ENCODE measurements at places on chromosomes 13 and 19.

DNA sequence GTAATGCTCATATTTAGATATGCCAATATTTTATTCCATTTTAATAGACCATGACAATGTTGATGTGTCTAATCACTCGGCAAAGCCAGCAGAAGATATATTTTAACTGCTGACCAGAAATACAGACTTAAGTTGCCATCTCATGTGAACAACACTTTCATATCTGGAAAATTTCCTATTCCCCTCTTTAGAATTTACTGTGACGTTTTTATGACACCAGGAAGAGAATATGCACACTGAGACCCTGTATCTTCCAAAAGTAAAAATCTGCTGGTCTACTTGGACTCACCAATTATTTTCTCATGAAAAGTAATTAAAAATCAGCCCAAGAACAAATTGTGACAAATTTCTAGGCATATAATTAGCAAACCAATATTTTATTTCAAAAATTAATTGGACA, 2.1 kb downstream of the PROSER1 start:
- DNase-seq = no peak

DNA sequence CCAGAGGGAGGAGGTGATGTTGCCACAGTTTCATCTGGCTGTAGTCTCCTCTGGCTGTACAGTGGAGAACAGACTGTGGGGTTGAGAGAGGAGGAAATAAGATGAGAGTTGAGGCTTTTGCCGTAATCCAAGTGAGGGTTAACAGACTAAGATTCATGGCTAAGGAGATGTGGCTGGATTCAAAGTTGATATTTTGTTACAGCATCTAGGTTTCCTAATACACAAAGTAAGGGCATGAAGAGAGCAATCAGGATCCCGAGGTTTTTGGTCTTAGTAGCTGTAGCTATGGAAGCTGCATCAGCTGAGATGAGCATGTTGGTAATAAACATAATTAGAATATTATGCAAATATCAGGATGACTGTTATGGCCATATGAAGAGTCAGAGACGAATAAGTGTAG, 1.4 kb downstream of the ZNF776 start:
- DNase-seq = no peak

DNA sequence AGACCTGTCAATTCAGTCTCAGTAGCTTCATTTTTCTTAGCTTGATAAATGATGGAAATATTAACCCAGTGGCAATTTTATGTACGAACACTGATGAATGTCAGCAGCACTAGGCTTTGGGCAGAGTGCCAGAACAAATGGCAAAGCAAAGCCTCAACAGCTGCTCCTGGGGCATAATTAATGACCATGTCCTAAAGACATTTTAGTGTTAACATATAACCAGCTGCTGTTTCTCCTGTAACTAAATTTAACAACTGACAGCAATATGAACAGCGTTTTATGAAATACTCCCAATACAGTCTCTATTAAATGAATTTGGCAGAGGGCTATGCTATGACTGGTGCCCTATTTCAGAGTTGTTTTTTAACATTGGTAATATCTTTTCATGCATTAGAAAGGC, 47.1 kb downstream of the ZNF568 start:
- no peak for DNase-seq

GRCh38 chr13:41941174-41941573, 19.7 kb downstream of the VWA8 start:
- no peak for DNase-seq

- no peak for DNase-seq
Measured at GRCh38 chr13:99665711-99666110, 164.4 kb downstream of the TM9SF2 start.

DNA sequence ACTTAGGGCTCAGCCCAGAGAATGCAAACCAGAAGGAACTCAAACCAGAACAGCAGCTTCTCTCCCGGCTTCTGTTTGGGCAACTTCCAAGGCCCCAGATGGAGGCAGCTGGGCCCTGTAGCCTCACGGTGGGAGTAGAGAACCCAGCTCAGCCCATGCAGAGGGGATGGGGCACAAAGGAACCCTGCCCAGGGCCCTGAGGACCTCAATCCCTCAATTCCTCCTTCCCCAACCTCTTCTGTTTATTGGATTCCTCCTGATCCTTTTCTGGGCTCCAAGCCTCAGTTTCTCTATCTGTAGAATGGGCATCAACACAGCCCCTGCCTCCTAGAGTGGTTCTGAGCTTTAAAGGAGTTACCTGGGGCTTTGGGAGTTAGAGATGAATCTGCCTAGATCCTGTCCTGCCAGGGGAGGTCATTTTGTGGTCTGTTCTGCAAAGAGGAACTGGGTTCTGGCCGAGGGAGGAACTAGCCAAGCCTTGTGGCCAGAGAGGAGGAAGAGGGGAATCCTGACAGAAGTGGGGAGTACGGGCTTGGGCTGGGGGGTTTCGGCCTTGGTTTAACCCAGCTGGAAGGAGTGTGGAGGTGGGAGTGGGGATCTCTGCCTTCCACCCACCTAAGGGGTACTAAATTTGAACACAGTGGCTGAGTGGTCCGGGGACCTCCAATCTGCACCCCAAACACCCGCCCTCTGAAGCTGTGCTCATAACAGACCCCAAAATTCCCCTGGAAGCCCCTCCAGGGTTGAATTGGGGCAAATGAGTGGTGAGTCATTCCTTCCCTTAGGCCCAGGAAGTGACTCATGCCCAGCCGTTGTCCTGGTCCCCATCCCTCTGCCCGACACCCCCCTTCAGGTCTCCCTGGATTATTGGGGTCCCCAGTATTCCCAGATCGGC, 2.7 kb downstream of the ADGRE5 start:
- no peak for DNase-seq

GRCh38 chr13:50222569-50223332, 207.5 kb downstream of the KCNRG start:
- DNase-seq = no peak

DNA sequence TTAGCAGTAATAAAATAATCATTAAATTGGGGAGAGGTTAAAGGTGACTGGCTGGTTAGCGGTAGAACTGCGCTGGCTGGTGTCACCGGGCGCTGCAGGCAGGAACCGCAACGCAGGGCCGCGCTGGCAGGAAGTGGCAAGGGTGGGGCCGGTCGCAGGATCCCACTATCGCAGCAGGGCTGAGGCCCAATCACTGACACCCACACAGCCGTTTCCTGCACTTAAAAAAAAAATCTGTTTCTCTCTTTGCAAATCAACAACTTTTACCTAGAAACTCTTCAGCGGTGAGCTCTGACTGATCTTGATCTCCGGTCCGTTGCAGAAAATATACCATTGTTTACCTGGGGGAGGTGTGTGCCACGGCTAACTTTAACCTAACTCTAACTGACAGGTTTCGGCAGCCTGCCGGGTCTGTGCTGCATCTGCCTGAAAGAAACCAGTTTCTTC, 46.9 kb downstream of the KLF2 start:
- no peak for DNase-seq

DNA sequence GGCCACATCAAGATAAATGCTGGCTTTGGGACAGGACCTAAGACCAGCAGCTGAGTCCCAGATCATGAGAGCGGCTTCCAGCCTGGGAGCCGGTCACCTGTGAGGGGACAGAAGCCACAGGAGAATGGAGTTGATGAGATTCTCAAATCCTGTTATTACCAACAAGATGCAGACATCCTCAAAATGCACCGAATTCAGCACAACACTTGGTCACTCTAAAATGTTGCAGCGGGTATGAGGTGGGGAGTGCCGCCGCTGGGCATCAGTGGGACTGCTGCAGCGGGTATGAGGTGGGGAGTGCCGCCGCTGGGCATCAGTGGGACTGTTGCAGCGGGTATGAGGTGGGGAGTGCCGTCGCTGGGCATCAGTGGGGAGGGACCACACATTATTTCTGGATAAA, 21.2 kb downstream of the RANBP3 start:
- DNase-seq = no peak

GRCh38 chr13:29418026-29418425, 177.5 kb downstream of the SLC7A1 start:
- no peak for DNase-seq

- no peak for DNase-seq
Measured at GRCh38 chr19:46386996-46387712, 26.2 kb downstream of the CCDC8 start.

GRCh38 chr19:39679056-39679790, 23.5 kb downstream of the LGALS16 start:
- no peak for DNase-seq

DNA sequence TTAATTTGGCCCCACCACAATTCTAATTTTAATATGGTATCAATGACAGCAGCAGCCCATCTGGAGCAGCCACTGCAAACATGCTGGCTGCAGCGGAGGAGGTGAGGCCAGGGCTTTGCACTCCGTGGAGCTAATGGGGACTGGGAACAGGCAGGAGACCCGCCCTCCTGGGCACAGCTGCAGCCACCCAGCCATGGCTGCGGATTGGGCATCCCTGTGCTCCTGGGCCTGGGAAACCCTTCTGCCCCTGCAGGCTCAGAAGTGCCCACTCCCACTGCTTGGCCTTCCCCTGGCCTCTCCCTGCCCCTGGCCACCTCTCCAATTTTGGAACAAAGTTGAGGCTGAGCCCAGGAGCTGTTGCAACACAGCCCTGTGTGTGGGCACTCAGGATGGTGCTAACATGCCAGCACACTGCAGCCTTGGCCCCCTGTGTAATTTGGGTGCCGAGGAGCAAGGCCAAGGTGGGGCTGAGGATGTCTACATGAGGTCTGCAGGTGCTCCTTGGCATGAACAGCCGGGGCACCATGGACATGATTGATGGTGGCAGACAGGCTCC, 123.6 kb downstream of the PCDH9 start:
- DNase-seq = no peak

DNA sequence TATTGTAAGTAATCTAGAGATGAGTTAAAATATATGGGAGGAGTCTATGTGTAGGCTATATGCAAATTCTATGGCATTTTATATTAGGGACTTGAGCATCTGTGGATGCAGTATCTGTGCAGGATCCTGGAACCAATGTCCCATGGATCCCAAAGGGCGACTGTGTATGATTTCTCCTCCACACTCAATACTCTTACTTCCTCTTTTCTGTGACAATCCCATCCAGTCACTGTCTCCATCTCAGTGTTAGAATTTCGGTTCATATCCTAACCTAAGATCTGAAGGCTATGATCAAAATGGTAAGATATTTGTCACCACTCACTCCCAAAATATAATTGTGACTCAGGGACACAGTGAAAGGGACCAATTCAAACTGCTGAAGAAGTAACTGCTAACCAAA, 15.1 kb upstream of the ZNF599 start:
- no peak for DNase-seq

DNA sequence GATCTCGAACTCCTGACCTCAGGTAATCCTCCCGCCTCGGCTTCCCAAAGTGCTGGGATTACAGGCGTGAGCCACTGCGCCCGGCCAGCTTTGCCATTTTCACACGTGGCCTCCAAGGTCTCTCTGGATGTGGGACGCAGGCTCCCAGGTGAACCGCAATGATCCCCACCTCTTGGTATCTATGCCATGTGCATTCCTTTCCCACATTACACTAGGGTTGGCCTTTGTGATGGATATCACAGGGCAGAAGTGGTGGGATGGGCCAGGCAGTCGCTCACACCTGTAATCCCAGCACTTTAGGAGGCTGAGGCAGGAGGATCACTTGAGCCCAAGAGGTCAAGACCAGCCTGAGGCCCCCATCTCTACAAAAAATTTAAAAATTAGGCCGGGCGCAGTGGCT, 22.4 kb downstream of the FGF21 start:
- DNase-seq = no peak
